Activated CD4-positive, alpha-beta T cell treated with anti-CD3 and anti-CD28 coated beads, Interleukin-2, amount 10 ng/mL, durations not matched to agents 7 days and 5 days (primary cell): ENCODE measurements at places on chromosomes 2 and 18. TPM values are rescaled to one million over a fixed set of nuclear protein-coding genes. Genes with fewer than 3 reads are reported as not detected.

LBX2 gene
- total RNA-seq, result 0.25 TPM

ONECUT2 gene
- total RNA-seq, result not detected

CCDC68 gene
- total RNA-seq, result not detected

ADAM23 gene
- 0.89 TPM for total RNA-seq

BOLL gene
- not detected for total RNA-seq

MOGAT1 gene
- total RNA-seq, result not detected

GKN1 gene
- total RNA-seq, result not detected

- no peak for DNase-seq
Measured at GRCh38 chr2:27393225-27393624, 12.7 kb upstream of the ZNF513 start.

DNA sequence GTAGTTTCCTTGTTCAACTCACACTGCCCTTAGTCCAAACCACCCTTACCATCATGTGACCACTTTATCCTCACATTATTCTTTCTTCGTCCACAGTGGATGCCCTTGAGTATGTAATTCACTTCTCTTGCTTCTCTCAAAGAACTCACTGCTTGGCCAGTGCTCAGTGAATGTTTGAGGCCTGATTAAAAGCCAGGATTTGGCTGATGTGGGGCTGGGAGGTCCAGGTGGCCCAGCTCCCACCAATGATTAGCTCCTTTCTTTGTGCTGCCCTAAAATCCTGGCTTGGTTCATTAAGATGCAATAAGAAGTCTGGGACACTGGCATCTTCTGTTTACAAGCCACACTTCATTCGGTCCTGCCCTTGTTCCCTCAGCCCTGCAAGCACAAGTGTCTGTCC is 97.8 kb upstream of the CELF4 start:
- DNase-seq, result no peak

DNA sequence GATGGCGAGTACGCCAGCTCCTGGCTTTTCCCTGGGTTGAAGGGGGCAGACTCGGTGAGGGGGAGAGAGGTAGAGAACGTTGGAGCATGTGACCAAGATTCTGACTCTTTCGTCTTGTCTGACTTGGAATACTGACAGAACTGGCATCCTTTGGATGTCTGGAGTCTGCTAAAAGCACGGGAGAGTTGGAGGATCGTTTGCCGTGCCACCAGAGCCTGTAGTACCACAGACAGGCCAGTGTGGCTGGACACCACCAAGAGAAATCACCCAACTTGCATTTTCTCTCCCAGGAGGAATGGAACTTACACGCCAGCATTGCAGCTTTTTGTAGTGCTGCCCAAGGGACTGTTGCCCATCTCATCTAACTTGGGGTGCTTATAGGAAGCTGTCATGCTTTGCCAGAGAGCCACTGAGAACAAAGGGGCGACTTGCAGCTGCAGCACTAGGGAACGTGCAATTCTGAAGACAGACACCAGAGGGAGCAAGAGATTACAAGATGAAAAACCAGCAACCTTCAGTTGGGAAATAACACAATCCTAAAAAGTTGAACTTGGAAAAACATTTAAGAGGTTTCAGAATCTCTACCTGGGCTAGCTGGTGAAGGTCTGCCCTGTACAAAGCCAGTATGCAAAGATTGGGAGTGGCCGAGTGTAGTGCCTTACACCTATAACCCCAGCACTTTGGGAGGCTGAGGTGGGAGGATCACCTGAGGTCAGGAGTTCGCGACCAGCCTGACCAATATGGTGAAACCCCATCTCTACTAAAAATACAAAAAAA is 24.1 kb downstream of the PSMG2 start:
- peak; percentile 76 for DNase-seq

- no peak for DNase-seq
Measured at GRCh38 chr18:50695431-50696176, 124.2 kb downstream of the MRO start.

- no peak for DNase-seq
Measured at GRCh38 chr2:215983581-215984351, 29.6 kb downstream of the MREG start.

GRCh38 chr2:170928036-170928823 is 823 bp upstream of the GORASP2 start:
- no peak for DNase-seq

DNA sequence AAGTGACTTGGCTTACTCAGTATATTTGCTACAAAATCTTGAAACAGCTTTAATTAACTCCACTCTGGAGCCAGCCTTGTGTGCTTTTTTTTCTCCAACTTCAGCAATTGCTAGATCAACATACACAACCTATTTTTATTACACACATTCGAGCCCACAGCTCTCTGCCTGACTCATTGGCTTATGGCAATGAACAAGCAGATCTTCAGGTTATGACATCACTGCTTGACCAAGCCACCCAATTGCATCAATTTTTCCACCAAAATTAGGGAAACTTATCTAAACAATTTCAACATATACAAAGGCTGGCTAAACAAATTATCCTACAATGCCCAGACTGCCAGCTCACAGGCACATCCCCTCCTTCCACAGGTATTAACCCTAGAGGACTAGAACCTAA is 39.6 kb upstream of the PDK1 start:
- no peak for DNase-seq

DNA sequence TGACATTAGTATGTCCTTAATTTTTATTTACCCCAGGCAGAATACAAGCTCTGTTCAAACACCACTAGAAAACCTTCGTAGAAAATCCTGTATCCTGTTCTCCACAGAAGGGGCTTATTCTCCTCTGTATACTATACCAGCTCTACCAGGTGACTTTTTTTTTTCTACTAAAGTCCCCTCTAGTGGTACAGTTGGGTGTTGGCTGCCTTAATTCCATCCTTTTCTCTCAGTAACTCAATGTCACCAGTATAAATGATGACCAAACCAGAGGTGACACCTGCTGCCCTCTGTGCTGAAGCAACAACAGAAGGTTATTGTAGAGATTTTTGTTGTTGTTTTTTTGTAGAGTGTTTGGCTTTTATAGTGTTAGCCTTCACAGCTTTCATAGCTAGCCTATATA is 1322.0 kb downstream of the LRP1B start:
- no peak for DNase-seq

GRCh38 chr18:7953095-7953958 is 386.2 kb downstream of the PTPRM start:
- no peak for DNase-seq

DNA sequence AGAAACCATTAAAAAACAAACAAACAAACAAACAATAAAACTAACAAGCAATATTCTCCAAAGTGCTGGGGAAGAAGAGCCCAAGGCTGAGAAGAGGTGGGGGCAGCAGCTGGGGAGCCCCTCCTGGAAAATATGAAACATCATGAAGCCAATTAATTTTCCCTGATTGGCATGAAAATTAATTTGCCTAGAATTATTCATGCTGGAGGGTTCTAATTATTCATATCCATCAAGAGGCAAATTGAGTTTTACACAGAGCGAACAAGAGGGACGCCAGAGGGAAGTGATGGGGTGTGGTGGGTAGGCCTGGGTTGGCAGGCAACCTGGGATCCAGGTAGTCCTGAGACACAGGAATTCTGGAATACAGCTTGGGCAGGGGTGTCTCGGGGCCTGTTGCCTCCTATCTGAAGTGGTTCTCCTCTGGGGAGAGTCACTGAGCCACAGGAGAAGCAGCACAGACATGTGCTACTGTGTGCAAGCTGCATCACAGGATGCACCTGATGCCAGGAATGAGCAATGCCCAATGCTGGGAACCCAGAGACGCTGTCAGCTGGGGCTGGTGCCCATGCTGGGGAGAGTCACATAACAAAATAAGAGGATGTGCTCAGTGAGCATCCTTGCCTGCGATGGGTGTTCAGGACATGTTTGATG is 100.5 kb downstream of the TEX51 start:
- no peak for DNase-seq

DNA sequence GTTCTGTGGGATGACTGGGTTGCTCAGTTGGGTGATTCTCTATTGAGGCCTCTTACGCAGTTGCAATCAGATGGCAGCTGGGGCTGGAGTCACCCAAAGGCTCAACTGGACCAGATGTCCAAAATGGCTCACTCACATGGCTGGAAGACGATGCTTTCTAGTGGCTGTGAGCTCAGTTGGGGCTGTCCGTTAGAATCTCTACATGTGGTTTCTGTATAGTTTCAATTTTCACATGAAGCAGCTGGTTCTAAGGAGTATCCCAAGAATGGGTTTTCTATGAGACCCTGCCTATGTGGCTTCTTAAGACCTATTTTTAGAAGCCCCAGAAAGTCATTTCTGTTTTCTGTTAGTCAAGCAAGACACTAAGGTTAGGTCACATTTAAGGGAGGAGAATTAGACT is 4.4 kb downstream of the XRCC5 start:
- no peak for DNase-seq

GRCh38 chr2:235663875-235664274 is 170.0 kb downstream of the AGAP1 start:
- DNase-seq, result no peak

DNA sequence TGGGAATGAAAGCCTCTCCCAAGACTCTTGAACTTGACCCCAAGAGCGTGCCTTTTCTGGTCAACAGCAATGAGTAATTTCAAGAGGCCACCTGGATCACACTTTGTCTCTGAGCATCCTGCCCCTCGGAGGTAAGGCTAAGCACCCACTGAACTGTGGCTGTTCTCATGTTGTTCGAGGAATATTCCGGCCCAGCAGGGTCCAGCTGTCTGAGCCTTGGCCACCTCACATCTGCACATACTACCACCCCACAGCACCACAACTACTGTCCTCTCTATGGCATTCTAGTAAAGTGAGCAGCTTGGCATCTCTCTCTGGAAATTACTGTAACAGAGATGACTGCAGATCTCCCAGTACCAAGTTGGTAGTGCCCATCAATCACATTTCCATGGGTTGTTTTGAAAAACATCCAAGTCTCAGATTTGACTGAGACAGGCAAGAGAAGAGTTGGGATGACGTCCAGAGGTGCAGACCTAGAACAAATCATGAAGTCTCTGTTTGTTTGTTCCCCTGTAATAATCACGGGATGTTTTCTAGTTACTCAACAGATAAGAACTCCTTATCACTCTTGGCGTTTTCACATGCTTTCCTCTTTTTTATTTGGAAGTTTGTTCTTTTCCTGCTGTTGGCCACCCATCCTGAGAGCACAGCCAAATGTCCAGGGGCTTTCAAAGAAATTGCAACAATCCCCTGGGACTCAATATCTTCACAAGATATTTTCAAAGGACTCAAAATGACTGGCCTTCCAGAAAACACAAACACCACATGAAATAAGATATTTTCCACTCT is 336.0 kb upstream of the TNP1 start:
- DNase-seq, result no peak

DNA sequence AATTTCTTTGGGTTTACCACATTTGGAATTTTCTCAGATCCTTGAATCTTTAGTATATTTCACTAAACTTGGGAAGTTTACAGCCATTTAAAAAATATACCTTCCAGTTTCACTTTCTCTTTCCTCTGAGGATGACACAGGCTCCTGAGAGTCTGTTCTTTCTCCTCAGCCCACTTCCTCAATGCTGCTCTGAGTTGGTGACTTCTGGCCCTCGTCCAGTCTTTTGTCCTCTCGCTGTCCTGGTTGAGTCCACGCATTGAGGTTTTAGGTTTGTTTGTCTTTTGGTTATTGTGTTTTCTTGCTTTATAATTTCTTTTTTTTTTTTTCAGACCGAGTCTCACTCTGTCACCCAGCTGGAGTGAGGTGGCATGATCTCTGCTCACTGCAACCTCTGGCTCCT is 40.7 kb upstream of the GALR1 start:
- DNase-seq, result peak; percentile 46

DNA sequence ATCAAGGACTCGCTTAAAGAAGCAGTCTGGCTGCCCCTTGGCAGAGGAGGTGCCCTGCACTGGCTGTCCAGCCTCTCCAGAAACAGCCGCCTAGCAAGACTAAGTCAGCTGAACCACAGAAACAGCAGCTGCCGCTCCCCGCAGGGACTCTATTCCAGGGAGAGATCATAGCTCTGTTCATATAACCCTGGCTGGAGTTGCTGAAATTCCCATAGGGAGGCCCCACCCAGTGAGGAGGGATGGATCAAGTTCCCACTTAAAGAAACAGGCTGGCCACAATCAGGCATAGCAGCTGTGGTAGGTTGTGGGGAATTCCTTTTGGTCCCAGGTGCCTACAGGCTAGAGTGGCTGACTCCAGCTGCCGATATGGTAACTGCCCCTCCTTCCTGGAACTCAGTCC is 74.2 kb upstream of the MC4R start:
- DNase-seq, result no peak
